ENCODE measurements at places on chromosomes 5 and 9. TPM values are rescaled to one million over a fixed set of nuclear protein-coding genes. Genes with fewer than 3 reads are reported as not detected.

The CDK5RAP2 gene
- 78.5 TPM for total RNA-seq

The FOXD4L5 gene
- 0.18 TPM for total RNA-seq

The FCHO2 gene
- total RNA-seq: 0.84 TPM

The ADRB2 gene
- 0.83 TPM for total RNA-seq

The MATR3 gene
- total RNA-seq: 164 TPM

The PCDHGA5 gene
- total RNA-seq: not detected

The C9 gene
- not detected for total RNA-seq

The OTULIN gene
- 58.5 TPM for total RNA-seq

The CKMT2 gene
- not detected for total RNA-seq

The CEL gene
- 2.6 TPM for total RNA-seq

The PHF19 gene
- total RNA-seq: 311 TPM

The RANBP3L gene
- total RNA-seq: not detected

The SMIM33 gene
- 2.3 TPM for total RNA-seq

The QRFP gene
- not detected for total RNA-seq

The CARTPT gene
- not detected for total RNA-seq

The FGF10 gene
- not detected for total RNA-seq

The FBP2 gene
- not detected for total RNA-seq

The PALM2AKAP2 gene
- total RNA-seq: not detected

The SPAG8 gene
- 1.8 TPM for total RNA-seq

The PDZD2 gene
- not detected for total RNA-seq

The BTF3 gene
- 990 TPM for total RNA-seq

The PCDHGB5 gene
- not detected for total RNA-seq

The LIFR gene
- 0.12 TPM for total RNA-seq

The OR13C3 gene
- not detected for total RNA-seq

The CDHR2 gene
- 1.9 TPM for total RNA-seq

The DMRT3 gene
- not detected for total RNA-seq

The SPATA31C1 gene
- not detected for total RNA-seq

The ASPN gene
- total RNA-seq: not detected

The PIP5K1B gene
- total RNA-seq: 0.63 TPM

The RETREG1 gene
- total RNA-seq: 48.0 TPM

The NIPAL4 gene
- 0.46 TPM for total RNA-seq

The NOXA1 gene
- 1.2 TPM for total RNA-seq

The ZNF883 gene
- total RNA-seq: 0.55 TPM

The WDR38 gene
- not detected for total RNA-seq

The PDLIM4 gene
- not detected for total RNA-seq

The GABRB2 gene
- not detected for total RNA-seq

The SHOC1 gene
- not detected for total RNA-seq

The MUSK gene
- total RNA-seq: not detected

The PTGDS gene
- 13.2 TPM for total RNA-seq

The NUDT2 gene
- total RNA-seq: 29.8 TPM

The RAD50 gene
- 36.7 TPM for total RNA-seq

The COL15A1 gene
- total RNA-seq: 0.10 TPM

The C5orf52 gene
- total RNA-seq: not detected

The FABP6 gene
- total RNA-seq: not detected

The SLC12A7 gene
- 98.0 TPM for total RNA-seq

The TRAF1 gene
- total RNA-seq: 76.4 TPM

The AGXT2 gene
- not detected for total RNA-seq

The SHISAL2B gene
- total RNA-seq: not detected

The CAMK4 gene
- 130 TPM for total RNA-seq

The SPINK14 gene
- not detected for total RNA-seq

The HRH2 gene
- 34.5 TPM for total RNA-seq

The PPP2CA gene
- 124 TPM for total RNA-seq

The SPINK13 gene
- not detected for total RNA-seq

The SOX30 gene
- 0.12 TPM for total RNA-seq

The GMCL2 gene
- not detected for total RNA-seq
